ENCODE measurements at places on chromosomes 1 and 21.

GRCh38 chr1:11578004-11578403 is 76.2 kb downstream of the FBXO2 start:
- no peak for DNase-seq

- DNase-seq: no peak
Observed at GRCh38 chr1:229230893-229231753, 39.8 kb upstream of the RAB4A start.

DNA sequence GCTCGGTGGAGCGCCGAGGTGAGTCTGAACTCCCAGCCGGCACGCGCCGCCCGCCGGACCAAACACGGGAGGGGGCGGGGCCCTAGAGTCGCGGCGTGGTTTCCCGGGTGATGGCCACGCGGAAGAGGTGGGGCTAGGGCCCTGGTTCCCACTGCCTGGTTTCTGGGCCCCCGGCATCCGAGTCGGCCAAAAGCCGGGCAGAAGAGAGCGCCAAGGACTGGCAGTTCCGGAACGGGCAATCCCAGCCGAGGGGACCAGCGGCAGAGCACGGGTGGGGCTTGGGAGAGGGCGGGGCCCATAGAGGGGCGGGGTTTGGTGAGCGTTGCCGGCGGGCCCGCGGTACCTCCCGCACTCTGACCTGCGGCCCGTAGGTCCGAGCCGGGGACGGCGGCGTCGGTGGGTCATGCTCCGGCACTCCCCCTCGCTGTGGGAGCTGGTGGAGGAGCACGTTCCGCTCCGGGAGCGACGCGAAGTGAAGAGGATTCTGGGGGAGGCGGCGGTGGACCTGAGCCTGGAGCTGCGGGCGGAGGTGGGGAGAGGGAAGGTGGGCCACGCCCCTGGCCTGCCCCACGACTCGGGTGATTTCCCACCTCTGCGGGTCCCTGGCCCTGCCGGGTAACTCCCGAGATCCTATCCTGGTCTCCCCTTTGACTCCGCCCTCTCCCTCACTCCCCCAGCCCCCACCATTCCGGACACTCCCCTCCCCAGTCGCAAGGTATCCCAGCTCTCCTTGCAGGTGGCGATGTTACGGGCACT is at the start of gene CCDC24:
Gene CCDC24, plus strand, starts transcription at position 124 of the 756 bp plus-strand sequence. Its CDS starts 280 bp downstream, at position 404.
- DNase-seq: no peak

- no peak for DNase-seq
Observed at GRCh38 chr1:201916649-201917249, 28.1 kb downstream of the SHISA4 start.

GRCh38 chr1:224873434-224874369 is 55.8 kb upstream of the DNAH14 start:
- DNase-seq: no peak

Measured in esophagus squamous epithelium (tissue), 5 donors.